T follicular helper cell (primary cell): ENCODE measurements at places on chromosomes 6 and 20.

- DNase-seq: no peak
These were observed 12.1 kb downstream of the EXOC2 start for GRCh38 chr6:680666-681340.

GRCh38 chr6:112286500-112287144, 32.3 kb upstream of the LAMA4 start:
- DNase-seq: no peak

DNA sequence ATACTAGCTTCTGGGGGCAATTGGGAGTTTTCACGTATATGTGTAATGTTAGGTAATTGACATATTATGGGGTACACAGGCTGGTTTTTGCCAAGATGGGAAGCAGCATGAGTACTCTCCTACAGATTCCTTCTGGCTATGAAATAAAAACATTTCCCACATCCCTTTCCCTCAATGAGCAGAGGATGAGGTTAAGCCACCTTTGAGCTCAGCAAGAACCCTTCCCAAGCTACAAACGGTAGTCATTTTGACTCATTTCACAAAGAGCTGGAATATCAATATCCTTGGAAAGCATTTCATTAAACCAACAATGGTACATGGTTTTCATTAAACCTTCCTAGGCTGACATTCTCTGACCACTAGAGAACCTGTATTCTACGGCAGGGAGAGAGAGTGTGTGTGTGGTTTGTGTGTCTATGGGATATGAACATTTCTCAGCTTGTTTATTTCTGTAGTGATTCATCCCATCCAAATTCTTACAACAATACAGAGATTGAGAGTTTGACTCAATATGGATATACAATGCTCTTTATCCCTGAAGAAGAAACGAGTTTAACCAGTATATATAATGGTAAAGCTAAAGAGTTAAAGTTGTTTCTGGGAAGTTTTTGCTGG, 119.5 kb downstream of the ARHGAP18 start:
- DNase-seq: no peak

DNA sequence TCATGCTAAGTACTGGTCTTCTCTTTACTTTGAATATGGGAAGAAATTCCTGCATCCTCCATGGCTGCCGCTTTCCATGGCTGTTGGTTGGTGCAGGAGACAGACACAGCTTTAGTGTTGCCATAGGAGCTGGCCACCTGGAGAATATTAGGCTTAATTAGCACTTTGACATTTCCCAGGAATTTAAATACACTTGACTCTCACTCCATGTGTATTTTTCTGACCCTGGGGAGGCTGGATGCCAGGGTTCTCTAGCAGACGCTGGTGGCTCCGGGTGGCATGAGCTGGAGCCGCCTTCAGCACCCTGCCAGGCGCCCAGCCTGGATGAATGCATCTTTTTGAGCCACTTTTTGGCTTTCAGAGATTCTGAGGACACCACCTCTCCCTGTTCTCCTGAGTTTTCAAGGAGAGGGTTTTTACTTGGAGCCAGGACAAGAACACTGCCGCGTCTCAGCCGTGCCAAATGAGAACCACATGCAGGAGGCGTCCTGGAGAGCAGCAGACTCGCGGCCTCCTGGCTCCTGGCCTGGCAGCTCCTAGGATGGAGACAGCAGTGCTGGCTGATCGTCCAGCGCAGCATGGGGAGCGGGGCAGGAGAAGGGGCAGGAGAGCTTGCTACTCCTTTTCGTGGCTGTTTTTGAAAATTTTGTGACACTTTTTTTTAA, 258.8 kb downstream of the SMOC2 start:
- no peak for DNase-seq

- no peak for DNase-seq
These were observed 107.4 kb downstream of the BFSP1 start for GRCh38 chr20:17423782-17424181.

GRCh38 chr20:6651016-6651415, 116.5 kb upstream of the BMP2 start:
- DNase-seq: no peak

GRCh38 chr6:107066697-107067659, 39.0 kb downstream of the MTRES1 start:
- DNase-seq: no peak

DNA sequence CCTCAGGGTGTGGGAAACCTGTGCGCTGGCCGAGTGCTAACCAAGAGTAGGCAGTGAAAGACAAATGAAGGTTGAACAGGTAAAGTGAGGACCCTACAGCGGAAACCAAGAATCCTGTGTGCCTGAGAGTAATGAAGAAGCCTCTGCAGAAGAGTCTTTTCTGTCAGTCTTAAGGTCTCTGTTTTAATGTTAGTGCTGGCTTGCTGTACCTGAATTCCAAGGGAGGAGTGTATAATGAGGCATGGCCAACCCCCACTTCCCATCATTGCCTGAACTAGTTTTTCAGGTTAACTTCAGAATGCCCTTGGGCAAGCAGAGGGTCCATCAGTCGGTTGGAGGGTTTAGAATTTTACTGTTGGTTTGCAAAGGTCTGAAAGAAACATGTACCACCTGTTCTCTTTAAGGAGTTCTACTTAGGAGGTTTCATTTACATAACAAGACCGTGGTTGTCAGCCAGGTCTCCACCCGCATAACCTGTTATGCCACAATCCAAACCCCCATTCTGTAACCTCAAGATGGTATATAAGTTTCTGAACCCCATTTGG, 589 bp upstream of the PDCD2 start:
- no peak for DNase-seq

DNA sequence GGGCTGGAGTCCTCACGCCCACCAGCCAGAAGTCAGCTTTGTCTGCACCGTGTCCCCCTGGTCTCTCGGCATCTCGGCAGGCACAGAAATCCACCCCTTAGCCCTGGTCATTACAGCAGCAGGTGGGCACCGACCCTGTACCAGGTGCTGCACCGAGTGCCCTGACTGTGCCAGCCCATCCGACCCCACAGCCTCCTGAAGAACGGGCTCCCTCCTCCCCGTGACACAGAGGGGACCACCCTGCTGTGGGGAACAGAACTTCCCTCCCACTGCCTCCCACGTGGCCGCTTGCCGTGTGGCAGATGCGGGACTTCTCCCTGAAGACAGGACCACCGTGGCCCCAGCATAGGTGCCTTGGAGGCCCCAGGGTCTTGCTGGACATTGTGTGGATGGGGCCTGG, 161.2 kb downstream of the TAF4 start:
- no peak for DNase-seq

GRCh38 chr6:79536585-79536953, 661 bp downstream of the LCA5 start:
- DNase-seq: no peak

GRCh38 chr6:155039618-155040017, 44.5 kb downstream of the TIAM2 start:
- no peak for DNase-seq

DNA sequence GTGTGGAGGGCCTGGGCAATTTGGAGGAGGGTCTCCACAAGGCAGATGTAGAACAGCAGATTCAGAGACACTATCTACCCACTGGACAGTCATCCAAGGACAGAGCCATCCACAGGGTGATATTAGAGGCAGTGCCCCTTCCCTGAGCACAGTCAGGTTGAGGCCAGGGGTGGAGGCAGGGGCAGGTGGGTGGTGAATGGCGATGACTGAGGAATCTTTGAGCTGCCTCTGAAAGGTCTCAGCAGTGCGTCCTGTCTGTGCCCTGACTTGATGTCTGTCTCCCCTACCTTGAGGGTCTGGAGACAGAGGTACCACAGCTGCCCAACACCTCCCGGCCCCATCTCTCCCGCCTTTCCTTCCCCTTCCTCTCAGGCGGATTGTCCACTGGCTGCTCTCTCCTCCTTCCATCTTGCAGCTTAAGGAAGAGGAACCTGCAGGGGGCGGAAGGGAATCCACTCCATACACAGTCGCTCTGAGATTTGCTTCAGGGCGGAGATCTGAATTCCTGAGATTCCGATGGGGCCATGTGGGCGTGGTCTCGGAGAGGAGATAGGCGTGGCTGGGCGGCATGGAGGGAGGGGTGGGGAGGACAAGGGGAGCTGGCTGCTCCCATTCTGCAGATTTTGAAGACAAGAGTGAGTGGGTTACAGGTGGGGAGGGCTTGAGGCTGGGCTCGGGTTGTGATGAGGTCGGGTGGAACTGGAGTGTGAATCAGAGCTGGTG, 1.7 kb downstream of the MUCL3 start:
- no peak for DNase-seq

GRCh38 chr6:74979065-74979766, 226.6 kb downstream of the COL12A1 start:
- no peak for DNase-seq

- no peak for DNase-seq
These were observed 22.2 kb downstream of the OLIG3 start for GRCh38 chr6:137471986-137472385.

GRCh38 chr6:107458672-107459282, 587 bp downstream of the PDSS2 start:
- peak; percentile 1 for DNase-seq

GRCh38 chr20:52230409-52230808, 38.8 kb upstream of the ZFP64 start:
- no peak for DNase-seq

DNA sequence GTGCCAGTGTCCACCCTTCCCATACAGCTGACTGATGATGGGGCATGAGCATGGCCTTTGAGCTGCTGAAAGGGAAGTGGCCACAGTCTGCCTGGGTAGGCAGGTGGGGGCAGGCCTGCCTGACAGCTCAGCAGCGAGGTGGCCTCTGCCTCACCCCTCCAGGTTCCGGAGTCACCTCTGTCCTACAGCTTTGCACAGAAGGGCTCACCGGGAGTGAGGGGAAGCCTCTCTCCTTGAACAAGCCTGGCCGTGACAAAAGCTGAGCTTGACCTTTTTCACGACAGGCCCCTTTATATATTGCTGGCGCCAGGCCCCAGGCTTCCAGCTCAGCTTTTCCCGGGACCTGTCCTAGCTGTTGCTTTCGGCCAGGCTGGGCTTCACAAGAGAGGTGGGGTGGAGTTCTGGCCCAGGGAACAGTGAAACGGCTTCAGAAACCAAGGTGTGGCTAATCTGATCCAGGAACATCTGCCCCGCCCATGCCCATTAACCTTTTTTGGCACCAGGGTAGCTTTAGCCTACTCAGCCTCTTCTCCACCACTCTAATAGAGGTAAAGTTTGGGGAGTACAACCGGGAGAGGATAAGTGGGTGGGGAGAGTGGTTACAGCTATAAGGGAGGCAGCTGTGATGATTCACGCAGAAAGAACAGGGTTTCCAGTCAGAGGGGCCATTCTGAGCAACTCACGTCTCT, 42.9 kb downstream of the C6orf132 start:
- no peak for DNase-seq

DNA sequence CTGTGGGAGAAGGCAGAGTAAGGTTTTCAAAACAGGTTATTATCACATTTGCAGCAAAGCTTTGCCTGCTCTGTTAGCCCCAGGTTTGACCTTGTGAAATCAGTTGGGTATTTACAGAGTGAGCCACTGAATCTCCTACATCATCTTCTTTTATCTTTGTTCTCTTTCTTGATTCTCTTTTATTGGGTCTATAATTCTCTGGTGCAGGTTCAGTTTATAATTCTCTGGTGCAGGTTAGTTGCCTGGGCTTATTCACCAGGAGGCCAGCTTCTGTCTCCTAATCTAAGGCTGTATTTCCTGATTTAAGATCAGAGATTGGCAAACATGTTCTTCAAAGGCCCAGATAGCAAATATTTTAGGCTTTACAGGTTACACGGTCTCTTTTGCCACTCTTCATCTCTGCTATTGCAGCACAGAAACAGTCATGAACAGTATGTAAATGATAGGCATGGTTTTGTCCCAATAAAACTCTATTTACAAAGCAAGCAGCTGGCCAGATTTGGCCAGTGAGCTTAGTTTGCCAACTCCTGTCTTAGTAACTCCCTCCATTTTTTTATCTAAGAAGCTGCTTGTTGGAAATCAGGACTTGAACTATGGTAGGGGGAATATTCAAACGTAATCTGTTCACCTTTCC, 205.0 kb upstream of the RIMS1 start:
- DNase-seq: no peak

DNA sequence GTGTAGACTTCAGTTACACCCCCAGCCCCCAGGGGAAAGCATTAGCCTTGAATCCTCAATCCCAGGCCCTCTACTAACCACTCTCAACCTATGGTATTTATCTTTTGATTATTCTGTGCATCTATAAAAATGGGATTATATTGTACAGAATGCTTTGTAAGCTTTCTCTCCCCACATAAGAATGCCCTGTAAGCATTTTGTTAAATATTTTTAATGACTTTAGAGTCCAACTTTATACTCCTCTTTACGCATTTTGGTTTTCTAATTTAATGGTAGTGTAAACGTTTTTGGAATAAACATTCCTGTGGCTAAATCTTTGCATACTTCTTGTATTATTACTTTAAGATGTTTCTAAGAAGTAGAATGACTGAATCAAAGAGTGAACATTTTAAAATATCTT, 35.4 kb downstream of the FBXO9 start:
- no peak for DNase-seq

DNA sequence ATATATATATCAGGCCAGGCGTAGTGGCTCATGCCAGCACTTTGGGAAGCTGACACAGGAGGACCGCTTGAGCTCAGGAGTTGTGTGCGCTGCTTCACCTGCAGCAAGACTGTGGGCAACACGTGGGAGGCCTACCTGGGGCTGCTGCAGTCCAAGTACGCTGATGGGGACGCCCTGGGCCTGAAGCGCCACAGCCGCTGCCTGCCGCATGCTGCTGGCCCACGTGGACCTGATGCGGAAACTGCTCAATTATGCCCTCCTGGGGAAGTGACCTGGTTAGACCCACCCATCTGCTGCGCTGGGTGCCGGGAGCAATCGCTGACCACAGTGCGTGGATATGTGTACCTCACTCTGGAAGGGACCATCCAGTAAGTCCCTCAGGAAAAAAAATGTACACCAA, 1.8 kb upstream of the PSORS1C2 start:
- DNase-seq: no peak

GRCh38 chr6:3205913-3206312, 21.5 kb downstream of the TUBB2B start:
- DNase-seq: no peak

DNA sequence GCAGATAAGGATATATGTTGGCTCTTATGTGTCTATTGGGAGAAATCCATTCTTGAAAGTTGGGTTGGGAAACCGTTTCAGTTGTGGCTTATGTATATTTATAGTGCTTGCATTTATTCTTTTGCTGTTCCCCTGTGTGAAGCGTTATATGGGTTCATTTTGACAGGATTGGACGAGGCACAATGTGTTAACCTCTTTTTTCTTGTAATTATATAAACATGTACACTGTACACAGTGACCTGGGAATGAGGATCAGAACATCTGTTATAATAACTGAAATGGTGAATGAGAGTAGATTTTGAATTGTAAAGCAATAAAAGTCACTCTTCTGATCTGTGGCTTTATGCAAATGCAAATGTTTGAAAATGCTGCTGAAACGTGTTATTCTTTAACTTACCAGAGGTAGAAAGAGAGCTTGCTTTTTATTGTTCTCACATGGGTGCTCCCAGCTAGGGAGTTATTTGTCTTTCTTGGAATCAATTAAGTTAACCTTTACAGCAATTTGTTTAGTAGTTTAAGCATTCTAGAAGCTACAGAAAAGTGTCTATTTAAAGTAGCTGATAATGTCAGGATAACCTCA, 213.7 kb downstream of the GRIK2 start:
- DNase-seq: no peak

- DNase-seq: no peak
These were observed 129.1 kb downstream of the SASH1 start for GRCh38 chr6:148471624-148472159.

- DNase-seq: no peak
These were observed 112.0 kb upstream of the BEND6 start for GRCh38 chr6:56842686-56843475.

GRCh38 chr6:119444642-119445557, 95.3 kb upstream of the MAN1A1 start:
- DNase-seq: no peak
